Sigmoid colon (tissue), 7 donors: ENCODE measurements at places on chromosomes 11 and 22. TPM values are rescaled to one million over a fixed set of nuclear protein-coding genes. Genes with fewer than 3 reads are reported as not detected.

GRCh38 chr11:128904656-128905344 is 13.6 kb downstream of the KCNJ5 start:
- peak overlapping the region; percentile 65 for H3K27ac ChIP-seq
- peak overlapping the region; percentile 51 for H3K4me3 ChIP-seq
- no peak for DNase-seq
- H3K27me3 ChIP-seq: no peaks in the 10 kb centered on the region
- no peaks in the 10 kb centered on the region for H3K36me3 ChIP-seq

GRCh38 chr11:10263929-10264328 is 30.1 kb downstream of the SBF2 start:
- no peaks in the 10 kb centered on the region for H3K36me3 ChIP-seq
- DNase-seq: no peak
- no peaks in the 10 kb centered on the region for H3K4me1 ChIP-seq
- no peaks in the 10 kb centered on the region for H3K27me3 ChIP-seq
- no peak overlapping the region for H3K27ac ChIP-seq
- no peak overlapping the region for H3K4me3 ChIP-seq

Gene GDPD5
- total RNA-seq: 4.3 TPM

DNA sequence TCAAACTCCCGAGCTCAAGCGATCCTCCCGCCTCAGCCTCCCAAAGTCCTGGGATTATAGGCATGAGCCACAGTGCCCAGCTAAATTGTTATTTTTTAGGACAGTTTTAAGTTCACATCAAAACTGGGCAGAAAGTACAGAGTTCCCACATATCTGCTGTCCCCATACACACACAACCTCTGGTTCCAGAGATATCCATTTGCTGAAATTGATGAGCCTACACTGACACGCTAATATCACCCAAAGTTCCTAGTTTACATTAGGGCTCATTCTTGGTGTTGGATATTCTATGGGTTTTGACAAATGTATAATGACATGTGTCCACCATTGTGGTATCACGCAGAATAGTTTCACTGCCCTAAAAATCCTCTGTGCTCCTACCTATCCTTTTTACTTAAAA is 2.7 kb upstream of the SEC14L4 start:
- H3K36me3 ChIP-seq: no peaks in the 10 kb centered on the region
- H3K4me3 ChIP-seq: no peak overlapping the region
- no peak for DNase-seq
- no peaks in the 10 kb centered on the region for H3K27me3 ChIP-seq
- no peaks in the 10 kb centered on the region for H3K4me1 ChIP-seq

DNA sequence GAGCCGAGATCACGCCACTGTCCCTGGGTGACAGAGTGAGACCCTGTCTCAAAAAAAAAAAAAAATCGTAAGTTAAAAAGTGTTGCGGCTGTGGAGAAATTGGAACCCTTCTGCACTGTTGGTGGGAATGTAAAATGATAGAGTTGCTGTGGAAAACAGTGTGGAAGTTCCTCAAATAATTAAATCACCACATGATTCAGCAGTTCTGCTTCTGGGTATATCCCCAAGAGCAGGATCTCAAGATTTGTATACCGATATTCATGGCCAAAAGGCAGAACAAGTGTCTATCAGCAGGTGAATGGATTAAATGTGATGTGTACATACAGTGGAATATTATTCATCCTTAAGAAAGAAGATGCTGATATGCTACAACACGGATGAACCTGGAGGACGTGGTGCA is 3.8 kb downstream of the SELENOO start:
- H3K4me3 ChIP-seq: no peak overlapping the region
- no peak for DNase-seq
- H3K27me3 ChIP-seq: no peaks in the 10 kb centered on the region
- H3K36me3 ChIP-seq: no peaks in the 10 kb centered on the region
- no peak overlapping the region for H3K27ac ChIP-seq

Gene HTR3B
- not detected for total RNA-seq

DNA sequence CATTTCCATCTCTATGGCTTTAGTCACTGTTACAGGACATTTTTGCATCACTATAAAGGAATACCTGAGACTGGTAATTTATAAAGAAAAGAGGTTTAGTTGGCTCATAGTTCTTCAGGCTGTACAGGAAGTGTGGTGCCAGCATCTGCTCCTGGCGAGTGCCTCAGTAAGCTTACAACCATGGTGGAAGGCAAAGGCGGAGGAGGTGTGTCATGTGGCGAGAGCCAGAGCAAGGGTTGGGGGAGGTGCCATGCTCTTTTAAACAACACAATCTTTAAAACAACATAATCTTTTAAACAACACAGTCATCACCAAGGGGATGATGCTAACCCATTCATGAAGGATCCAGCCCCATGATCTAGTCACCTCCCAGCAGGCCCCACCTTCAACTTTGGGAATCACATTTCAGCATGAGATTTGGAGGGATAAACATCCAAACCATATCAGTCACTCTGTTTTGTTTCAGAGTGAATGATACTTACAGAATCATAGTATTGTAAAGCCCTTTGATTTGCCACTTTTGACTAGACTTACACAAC is 103.3 kb downstream of the PDE3B start:
- H3K27ac ChIP-seq: peak overlapping the region; percentile 59
- H3K4me3 ChIP-seq: no peak overlapping the region

DNA sequence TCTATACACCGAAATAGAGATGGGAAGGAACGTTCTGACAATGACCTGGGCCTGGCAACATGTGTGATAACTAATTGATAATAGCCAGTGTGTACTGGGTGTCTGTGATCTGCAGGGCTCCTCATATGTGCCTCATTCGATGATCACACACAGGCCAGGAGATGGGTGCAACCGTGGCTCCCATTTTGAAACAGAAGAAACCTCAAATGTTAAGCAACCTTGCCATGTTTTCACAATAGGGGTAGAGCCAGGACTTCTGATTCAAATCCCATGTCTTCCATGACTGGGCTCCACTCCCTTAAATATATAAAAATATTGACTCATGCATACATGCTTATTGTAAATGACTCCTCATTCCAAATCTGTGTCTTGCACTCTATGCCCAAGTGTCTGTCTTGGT is 11.1 kb downstream of the APOL3 start:
- peaks cover 16% of the 10 kb centered on the region for H3K36me3 ChIP-seq
- H3K27me3 ChIP-seq: no peaks in the 10 kb centered on the region
- H3K4me3 ChIP-seq: no peak overlapping the region
- peaks cover 28% of the 10 kb centered on the region for H3K4me1 ChIP-seq
